Effector CD4-positive, alpha-beta T cell (primary cell): ENCODE measurements at places on chromosomes 16 and 17.

- DNase-seq = no peak
Observed at GRCh38 chr17:82399041-82399441, 19.1 kb upstream of the HEXD start.

- peak; percentile 50 for DNase-seq
Observed at GRCh38 chr17:49715717-49716279, 8.0 kb upstream of the SLC35B1 start.

DNA sequence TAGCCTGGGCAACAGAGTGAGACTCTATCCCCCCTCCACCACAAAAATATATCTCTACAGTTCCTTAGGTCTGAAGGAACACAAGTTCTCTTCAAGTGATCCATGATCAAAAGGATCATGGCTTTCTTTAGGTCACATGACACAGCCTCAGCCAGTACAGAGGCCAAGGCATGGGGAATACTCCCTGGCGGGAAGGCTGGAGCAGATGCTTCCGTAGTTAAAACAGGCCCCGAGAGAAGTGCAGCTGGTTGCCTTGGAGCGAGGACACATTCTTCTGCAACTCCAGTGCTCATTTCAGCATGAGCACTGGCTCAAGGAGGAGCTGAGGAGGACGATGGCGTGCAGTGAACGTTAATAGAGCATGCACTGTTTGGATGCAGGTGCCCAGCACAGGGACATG, 13.5 kb downstream of the CDIP1 start:
- no peak for DNase-seq

- DNase-seq = no peak
Observed at GRCh38 chr17:32928586-32929535, 908 bp downstream of the TMEM98 start.

GRCh38 chr16:57682809-57683635, 11.6 kb upstream of the DRC7 start:
- no peak for DNase-seq

DNA sequence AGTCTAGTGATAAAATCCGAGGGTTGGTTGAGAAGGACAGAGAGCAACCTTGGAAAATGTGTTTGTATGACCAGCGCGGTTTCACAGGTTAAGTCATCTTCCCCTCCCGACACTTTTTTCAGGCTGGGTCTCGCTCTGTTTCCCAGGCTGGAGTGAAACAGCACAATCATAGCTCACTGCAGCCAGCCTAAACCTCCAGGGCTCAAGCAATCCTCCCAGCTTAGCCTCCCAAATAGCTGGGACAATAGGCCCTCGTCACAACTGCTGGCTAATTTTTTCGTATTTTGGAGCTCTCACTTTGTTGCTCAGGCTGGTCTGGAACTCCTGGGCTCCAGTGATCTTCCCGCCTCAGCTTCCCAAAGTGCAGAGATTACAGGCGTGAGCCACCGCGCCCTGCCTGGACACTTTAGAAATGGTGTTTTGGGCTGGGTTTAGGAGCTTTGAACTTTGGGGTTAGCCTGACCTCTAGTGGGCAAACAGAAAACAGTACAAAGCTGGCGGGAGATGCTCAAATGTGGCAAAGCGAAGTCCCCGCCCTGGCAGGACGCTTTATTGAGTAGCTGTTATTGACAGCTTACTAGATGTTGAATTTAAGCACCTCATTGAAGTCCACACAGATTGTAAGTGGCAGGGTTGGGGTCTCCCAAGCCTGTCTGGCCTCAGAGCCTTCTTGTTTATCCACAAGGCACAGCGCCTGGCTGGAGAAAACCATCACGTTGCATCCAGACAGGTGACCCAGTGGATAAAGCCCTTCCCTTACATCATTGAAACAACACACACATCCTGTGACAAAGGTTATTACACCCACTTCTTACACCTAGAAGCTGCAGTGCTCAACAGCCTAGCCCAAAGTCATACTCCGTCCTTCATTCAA, 34.7 kb upstream of the RBBP6 start:
- DNase-seq = peak; percentile 25

DNA sequence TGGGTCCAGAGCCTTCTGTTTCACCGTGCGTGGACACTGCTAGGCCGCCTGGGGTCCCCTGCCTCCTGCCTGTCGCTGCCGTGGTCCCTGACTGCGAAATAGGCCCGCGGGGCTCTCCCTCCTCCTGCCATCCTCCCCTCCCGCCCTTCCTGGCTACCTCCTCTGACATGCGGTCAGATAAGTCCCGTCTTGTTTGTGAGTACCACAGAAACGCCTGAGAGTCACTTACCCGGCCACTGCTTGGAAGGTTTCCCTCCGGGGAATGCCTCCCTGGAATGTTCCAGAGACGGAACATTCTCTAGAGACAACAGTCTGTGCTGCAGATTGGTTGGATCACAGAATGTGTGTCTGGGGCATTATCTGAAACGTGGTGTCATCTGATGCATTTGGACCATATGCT, 22.7 kb downstream of the CIBAR2 start:
- DNase-seq = no peak
